Omental fat pad (tissue), 4 donors: ENCODE measurements at places on chromosomes 3 and 15. TPM values are rescaled to one million over a fixed set of nuclear protein-coding genes. Genes with fewer than 3 reads are reported as not detected.

ARMC8 gene
- 61.5 TPM for total RNA-seq

BFSP2 gene
- not detected for total RNA-seq

TRIM42 gene
- total RNA-seq: not detected

ZBBX gene
- not detected for total RNA-seq

DUOXA2 gene
- total RNA-seq: not detected

TMEM44 gene
- total RNA-seq: 5.4 TPM

SIDT1 gene
- total RNA-seq: 6.8 TPM

RETNLB gene
- total RNA-seq: not detected

HAUS2 gene
- total RNA-seq: 27.8 TPM

PSMA4 gene
- total RNA-seq: 138 TPM

TSPAN3 gene
- total RNA-seq: 386 TPM
